ENCODE measurements at places on chromosomes 3 and 15.

- DNase-seq, result no peak
These were observed 50.0 kb upstream of the TBC1D23 start for GRCh38 chr3:100210772-100211135.

DNA sequence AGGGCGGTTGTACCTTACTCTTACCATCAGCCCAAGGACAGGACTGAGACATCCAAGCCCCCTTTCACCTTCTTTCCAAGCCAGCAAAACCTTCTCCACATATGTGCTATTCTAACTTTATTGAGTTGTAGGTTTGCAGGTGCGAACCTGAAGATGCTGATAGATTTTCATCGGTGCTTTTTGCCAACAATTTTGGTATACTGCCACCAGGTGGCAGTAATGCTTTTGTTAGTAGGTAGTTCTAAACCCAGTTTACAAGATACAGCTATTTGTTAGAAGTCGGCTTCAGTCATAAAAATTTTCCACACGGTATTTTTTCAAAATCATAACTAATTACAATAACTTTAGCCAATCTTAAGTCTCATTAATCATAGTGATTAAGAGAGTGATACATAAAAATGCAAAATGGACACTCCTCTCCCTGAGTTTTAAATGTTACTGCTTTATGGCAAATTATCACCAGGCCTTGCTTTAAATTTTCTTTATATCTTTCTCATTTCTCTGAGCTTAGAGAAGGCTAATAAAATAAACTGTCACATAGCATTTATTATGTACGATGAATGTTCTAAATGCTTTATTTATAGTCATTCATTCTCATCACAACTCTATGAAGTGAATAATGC is 636 bp downstream of the TBC1D21 start:
- no peak for DNase-seq

DNA sequence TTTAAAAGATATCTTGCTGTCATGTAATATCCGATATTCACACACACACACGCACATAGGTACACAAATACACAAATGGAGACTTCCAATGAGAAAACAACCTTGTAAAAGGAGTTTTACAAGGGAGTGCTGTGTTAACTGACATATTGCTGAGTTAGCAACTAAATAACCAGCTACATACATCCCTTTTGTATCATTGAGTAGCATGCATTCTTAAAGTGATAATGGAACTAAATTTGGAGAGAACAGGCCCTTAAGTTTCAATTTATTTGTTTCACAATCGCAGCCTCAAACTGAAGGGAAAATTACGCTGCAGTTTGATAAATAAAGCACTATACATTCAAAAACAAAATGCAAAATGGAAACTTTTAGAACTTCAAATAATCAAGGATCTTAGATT is 1046.0 kb upstream of the NR2F2 start:
- no peak for DNase-seq

- no peak for DNase-seq
These were observed 38.0 kb downstream of the SHC4 start for GRCh38 chr15:48925714-48926223.

- no peak for DNase-seq
These were observed 62.9 kb downstream of the SLC6A1 start for GRCh38 chr3:11055496-11055895.

DNA sequence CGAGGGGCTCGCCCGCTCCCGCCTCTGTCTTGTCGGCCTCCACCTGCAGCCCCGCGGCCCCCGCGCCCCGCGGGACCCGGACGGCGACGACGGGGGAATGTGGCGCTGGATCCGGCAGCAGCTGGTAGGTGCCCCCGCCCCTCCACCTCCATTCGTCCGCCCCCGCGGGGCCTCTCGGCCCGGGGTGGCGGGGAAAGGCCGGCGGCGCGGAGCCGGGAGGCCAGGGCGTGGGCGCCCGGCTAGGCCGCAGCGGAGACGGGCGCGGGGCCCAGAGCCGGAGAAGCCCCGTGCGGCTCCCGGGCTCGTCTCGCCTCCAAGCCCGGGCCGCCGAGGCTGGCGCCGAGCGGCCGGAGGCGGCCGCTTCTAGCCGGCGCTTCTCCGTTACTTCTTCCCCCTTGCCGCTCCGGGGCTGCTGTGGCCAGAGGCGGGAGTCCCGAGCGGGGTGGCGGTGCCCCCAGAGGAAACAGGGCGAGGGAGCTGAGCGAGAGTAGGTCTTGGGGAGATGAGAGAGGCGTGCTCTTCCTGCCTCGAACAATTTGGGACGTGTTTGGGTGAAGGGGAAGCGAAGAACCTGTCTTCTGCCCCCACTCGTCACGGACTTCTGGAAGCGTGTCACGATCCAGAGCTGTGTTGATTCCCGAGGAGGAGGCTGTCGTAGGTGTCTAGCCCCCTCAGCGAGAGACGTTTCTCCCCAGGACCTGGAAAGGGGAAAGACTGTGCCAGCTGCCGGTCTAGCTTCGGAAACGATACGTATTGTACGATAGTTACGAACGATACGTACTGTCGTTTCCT is 555 bp downstream of the ATP11B start:
- DNase-seq, result peak; percentile 9

GRCh38 chr3:108295421-108296175 is 750 bp upstream of the HHLA2 start:
- no peak for DNase-seq

GRCh38 chr3:132867526-132867925 is 145.3 kb upstream of the NPHP3 start:
- no peak for DNase-seq

- DNase-seq, result no peak
These were observed 30.5 kb downstream of the NEO1 start for GRCh38 chr15:73082812-73083211.

GRCh38 chr15:89829161-89829560 is 14.5 kb upstream of the ANPEP start:
- no peak for DNase-seq

DNA sequence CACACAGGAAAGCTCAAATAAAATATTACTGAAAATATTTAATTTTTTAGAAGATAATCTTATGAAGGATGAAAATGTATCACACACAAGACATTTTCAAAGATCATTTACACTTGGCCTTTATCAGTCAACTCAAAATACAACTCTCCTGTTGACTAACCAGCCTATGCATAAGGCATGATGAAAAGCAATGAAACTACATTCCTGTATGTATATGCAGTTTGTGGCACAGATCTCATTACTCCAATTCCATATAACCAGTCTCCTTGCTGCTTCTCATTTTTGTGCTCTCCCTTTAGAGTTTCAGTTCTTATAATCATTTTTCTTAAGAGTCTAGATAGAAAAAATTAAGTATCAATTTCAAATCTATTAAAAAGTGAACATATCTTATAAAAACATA is 25.8 kb downstream of the AQR start:
- DNase-seq, result no peak

DNA sequence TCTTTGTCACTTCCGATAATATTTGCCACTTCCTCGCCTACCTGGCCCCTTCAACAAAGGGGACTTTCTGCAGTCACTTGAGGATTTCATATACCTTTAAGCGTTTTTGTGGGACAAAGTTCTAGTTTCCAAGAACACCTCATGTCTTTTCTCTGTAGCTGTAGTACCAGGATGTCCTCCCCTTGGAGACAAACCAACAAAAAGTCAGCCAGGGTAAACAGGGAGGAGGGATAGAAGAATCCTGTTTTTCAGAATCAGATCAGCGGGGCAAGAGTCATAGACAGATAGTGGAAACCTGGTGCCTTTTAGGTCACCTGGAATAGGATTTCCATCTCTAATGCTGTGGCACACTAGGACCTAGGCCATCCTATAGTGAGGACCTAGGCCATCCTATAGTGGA is 4.5 kb downstream of the LRRC3B start:
- DNase-seq, result no peak

DNA sequence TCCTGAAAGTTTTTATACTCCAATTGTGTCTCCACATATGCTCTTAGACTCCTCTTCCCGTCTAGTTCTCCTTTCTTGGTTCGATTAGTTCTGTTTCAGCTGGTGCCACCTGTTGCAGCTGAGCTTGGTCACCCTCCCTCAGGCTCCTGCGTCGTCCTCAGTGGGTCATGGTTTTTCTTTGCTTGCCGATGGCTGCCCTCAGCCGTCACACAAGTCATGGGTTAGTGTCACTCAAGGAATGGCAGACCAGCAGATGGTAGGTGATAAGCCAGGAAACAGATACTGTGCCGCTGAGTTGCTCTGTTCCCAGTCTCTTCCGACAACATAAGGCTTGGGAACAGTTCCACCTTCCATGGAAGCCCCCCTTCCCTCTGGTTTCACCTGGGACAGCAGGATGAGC is 109.9 kb downstream of the IGF1R start:
- no peak for DNase-seq

GRCh38 chr3:42749753-42750231 is 23.3 kb downstream of the CCDC13 start:
- no peak for DNase-seq

DNA sequence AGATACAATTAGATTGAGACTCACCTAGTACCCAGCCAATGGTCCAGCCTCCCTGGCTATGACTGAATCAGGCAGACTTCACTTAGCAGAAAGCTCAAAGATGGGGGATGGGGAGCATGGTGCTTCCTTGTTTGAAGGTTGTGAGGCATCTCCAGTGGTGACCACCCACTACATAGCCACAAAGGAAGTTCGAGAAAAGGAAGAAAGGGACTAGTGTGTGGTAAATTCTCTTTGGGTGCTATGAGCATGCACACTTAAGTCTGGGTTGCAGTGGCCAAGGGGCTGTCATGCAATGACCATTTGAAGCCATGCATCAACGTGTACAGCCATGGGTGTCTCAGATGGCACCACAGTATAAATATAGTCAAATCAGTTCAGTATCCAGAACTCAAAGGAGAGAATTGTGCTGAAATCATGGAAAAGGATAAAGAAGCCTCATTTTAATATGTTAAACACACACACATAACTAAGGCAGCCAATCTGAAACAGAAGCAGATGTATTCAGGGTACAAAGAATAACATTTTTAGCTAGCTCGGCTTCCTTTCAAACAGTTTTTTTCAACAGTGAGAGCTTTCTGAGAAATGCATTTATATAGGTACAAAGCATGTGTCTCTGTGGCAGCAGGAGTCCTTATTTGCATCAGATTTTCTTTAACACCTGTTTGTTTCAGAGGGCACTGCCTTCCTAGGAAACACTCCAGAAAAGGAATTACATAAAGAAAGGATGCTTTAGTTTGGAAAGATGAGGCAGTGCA is 275.5 kb downstream of the GAP43 start:
- no peak for DNase-seq

GRCh38 chr15:97903560-97903959 is 56.9 kb upstream of the ARRDC4 start:
- DNase-seq, result no peak

GRCh38 chr3:264394-265156 is 68.0 kb downstream of the CHL1 start:
- no peak for DNase-seq

DNA sequence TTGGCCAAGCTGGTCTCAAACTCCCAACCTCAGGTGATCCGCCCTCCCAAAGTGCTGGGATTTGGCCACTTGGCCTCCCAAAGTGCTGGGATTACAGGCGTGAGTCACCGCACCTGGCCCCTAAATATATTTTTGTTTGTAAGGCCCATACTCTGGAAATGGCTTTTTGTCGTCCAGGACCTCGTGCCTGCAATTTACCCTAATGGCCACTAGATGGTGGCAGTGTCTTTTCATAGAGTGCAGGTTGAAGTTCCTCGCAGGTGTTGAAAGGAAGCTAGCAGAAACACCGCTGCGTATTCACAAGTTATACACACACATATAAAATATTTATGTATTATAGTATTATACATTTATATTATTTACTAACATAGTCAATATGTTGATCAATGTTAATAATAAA is 97.2 kb downstream of the LRTM1 start:
- no peak for DNase-seq

DNA sequence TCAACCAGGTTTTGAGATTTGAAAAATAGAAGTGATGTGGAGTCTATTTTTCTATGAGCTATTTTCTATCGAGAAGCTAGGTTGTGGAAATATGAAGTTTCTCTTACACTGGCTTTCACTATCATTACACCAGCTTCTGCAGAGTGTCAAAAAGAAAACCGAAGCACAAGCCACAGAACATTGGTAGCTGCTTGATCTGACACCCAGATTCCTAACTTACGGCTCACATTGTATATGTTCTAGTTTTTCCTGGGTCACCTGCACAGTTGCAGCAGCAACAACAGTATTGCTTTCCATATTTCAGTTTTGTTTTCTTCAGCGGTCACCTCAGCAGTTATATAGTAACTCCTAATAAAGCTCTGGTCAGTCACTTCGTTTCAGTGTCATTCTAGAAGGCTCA is 790.1 kb downstream of the PLOD2 start:
- DNase-seq, result no peak

GRCh38 chr3:20798666-20799065 is 612.7 kb upstream of the SGO1 start:
- DNase-seq, result no peak

GRCh38 chr15:67829647-67830504 is 4.6 kb downstream of the SKOR1 start:
- no peak for DNase-seq

- no peak for DNase-seq
These were observed 152.6 kb upstream of the GBE1 start for GRCh38 chr3:81913886-81914663.

DNA sequence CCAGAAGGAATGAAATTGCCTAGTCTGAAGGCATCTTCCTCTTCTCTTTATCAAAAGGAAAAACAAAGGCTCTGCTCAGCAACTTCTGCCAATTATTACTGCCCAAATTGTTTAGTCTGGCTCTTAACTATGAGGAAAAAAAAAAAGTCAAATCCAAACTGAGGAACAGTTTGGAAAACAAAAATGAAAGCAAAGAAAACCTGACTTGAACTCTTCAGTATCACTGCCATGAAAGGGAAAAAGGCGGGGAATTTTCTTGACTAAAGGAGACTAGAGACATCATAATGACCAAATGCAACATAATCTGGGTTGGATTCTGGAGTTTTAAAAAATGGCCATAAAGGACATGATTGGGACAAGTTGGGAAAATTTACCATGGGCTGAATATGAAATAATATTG is 156.3 kb downstream of the STT3B start:
- no peak for DNase-seq

GRCh38 chr15:39167164-39168058 is 413.5 kb upstream of the THBS1 start:
- no peak for DNase-seq

Data from stimulated activated CD8-positive, alpha-beta memory T cell treated with anti-CD3 and anti-CD28 coated beads, Interleukin-2, amount 100 ng/mL, for 1 hour (primary cell).